ENCODE measurements at places on chromosomes 13 and 19.

GRCh38 chr13:95955255-95955654 lies 97.9 kb downstream of the UGGT2 start:
- DNase-seq, result no peak

DNA sequence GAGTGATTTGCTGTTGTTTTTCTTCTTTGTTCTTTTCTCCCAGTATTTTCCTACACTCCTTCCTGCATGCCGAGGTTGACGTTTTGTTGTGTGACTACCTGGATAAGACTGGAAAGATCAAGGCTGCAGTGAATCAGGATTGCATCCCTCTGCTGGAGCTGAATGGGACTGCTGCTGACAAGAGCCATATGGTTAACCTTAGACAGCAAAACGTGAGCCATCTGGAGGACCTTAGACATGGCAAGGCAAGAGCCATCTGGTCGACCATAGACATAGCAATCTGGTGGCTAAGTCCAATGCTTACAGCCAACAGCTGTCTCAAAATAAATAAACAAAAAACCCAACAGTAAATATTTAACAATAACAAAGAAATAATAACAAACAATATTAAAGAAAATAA lies 42.6 kb upstream of the ZNF91 start:
- DNase-seq, result no peak

GRCh38 chr13:33828431-33829129 lies 10.6 kb downstream of the RFC3 start:
- DNase-seq, result no peak

DNA sequence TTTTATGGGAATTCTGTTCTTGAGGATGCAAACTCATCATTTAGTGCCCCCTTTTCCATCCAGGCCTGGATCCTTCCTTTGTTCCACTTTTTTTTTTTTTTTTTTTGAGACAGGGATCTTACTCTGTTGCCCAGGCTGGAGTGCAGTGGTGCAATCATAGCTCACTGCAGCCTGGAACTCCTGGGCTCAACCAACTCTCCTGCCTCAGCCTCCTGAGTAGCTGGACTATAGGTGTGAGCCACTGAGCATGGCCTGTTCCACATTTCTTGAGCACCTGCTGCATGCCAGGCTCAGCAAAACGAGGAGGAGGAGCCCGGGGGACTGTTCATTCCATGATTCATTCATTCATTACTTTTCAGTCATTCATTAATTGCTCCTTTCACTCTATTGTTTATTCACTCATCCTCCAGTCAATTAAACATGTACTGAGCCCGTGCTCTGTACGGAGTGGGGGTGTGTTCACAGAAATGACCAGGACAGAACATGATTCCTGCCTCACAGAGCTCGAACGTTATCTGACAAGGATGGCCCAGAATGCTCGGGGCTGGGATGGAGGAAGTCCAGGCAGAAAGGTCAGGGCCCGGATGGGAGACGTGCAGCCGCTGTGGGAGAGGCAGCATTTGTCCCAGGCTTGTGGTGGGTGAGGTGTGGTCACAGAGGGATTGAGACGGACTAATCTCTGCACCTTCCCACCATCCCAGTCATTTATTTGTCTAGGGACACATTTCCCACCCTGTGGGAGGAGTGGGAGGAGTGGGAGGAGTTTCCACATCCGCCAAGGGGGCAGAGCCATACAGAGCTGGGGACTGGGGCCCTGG lies 51.2 kb upstream of the SHKBP1 start:
- DNase-seq, result no peak

DNA sequence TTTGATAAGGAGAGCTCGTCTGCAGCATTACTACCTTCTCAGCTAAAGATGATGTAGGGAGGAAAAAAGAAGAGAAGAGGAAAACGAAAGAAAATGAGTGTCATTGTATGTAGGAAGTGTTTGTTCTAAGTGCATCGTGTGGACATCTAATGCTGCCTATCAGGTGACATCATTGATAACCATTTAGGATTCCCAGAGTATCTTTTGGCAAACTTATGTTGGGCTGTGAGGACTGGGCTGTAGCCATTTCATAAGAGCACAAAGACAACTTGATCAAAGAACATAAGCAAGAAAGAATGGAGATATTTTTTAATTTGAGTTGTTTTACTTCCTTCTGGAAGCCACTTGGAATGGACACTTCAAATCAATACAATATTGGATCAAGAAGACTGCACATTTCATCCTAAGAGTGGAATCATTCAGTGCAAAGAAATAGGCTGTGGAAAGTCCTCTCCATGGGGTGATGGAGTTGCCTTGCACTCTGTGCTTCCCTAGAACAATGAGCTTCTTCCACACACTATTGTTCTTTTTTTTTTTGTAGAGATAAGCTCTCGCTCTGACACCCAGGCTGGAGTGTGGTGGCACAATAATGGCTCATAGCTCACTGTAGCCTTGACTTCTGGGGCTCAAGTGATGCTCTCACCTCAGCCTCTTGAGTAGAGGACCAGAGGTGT lies 52.4 kb upstream of the UBL3 start:
- no peak for DNase-seq

Measured in DMS79 treated with DMSO at 0.1 percent for 48 hours (cell line).